NCI-H2081 (cell line): ENCODE measurements at places on chromosomes 6 and 20.

- no peak for DNase-seq
Observed at GRCh38 chr20:45935416-45936046, 1.0 kb downstream of the PCIF1 start.

GRCh38 chr6:107936162-107936909 lies 21.7 kb downstream of the SEC63 start:
- no peak for DNase-seq

DNA sequence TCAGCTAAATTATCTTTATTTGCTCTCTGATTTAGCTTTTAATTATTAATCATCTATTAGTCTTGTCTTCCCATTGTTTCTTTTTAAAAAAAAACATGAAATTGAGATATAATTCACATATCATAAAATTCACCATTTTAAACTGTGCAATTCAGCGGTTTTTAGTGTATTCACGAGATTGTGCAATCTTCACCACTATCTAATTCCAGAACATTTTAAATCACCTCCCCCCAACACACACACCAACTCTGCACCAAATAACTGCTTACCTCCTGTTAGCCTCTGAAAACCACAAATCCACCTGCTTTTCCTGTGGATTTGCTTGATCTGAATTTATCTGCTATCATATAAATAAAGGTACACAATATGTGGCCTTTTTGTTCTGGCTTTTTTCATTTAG lies 8.8 kb upstream of the ABRACL start:
- no peak for DNase-seq

GRCh38 chr6:3389390-3390167 lies 67.3 kb downstream of the SLC22A23 start:
- no peak for DNase-seq

DNA sequence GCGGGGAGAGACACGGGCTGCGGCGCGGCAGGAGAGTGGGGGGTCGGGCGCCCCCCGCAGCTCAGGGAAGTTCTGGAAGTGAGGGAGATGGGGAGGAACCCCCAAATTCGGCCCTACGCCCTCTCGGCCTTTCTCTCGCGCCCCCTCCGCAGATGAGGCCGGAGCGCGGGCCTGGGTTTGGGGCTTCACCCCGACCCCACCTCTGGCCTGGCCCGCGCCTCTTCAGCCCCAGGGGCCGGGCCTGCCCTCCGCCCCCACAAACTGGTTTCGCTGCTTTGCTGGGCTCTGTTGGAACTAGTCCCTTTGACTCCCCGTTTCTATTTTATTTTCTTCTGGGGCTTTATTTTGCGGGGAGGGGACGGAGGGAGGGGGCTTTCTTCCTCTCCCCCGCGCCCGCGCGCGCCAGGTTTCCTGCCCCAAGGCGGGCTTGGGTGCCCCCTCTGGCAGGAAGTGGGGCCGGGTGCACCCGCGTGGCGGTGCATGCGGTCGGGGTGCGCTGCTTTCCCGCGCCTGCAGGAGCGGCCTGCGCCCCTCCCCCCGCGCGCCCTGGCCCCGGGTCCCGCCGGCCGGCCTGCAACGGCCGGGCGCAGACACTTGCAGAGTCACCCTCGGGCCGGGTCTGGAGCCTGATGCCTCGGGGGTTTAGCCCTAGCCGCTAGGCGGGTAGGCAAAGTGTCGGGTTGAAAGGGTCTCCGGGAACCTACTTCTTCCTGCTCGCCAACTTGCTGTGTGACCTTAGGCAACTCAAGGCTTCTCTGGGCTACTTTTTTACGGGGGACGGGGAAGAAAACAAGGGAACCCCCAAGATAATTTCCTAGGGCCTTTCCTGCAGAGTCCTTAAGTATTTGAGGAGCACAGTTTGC lies 1.3 kb downstream of the HMGA1 start:
- DNase-seq: peak; percentile 70

- no peak for DNase-seq
Observed at GRCh38 chr6:72561629-72562028, 60.2 kb upstream of the KCNQ5 start.

DNA sequence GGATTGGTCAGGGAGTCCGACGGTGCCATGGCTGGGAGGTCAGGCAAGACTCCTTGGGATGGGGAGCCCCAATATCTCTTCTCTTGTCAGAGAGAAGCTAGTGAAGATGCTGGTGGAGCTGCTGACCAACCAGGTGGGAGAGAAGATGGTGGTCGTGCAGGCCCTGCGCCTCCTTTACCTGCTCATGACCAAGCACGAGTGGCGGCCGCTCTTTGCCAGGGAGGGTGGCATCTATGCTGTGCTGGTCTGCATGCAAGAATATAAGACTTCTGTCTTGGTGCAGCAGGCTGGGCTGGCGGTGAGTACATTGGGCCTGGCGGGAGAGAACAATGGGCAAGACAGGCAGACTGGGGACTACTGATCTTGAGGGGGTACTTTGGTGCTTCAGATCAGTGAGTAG lies 10.9 kb downstream of the CUL9 start:
- DNase-seq: no peak

DNA sequence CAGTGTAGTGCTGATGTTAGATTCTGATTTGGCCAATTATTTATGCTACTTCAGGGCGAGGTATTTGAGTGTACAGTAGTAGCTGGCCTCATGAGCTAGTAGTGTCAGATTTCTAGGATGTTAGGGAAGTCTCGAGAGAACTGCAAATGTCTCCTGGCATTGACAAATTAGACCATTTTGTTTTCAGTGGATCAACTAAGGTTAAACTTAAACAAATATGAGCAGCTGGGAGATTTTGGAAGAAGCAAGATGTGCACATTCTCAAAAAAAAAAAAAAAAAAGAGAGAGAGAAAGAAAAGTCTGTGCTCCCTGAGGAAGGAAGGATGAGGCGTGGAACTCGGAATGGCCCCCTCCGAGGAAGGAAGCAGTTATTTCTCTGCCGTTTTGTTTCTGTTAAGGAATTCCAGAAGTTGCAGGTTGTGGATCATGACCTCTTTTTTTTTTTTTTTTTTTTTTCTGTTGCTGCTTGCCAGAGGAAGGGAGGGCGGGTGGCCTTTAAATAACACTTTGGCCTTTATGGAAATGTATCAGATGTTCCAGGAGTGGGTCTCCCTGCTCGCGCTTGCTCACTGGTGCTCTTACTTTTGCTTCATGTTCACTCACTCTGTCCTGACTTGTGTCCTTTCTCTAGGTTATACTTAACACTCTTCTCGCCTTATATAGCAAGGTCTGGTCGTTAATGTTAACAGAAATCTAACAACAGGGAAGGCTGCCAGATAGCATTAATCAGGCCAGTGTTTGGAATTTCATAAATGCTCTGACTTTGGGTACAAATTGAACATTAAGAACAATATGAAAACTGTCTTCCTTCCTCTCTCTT lies 124.4 kb downstream of the TCP11 start:
- DNase-seq: no peak

- DNase-seq: no peak
Observed at GRCh38 chr20:2879146-2879545, 5.9 kb downstream of the PTPRA start.

DNA sequence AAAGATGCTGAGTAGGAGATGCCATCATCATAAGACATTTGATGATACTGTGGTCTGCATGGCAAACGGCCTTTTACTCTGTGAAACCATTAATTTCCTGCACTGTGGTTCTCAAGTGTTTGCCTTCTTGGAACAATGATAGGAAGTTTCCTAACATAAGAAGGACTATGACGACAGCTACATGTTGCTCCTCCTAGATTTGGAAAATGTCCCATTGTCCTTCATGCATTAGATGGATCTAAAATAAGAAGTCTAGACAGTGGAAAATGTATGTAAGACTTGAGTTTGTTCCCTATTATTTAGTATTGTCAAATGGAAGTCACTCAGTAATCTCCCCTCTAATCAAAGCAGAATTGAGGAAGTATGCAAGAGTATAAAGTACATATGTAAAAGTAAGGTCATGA lies 98.5 kb upstream of the TMEM170B start:
- no peak for DNase-seq

GRCh38 chr20:38261054-38261390 lies 487 bp upstream of the KIAA1755 start:
- no peak for DNase-seq

- no peak for DNase-seq
Observed at GRCh38 chr6:1624851-1625781, 15.4 kb downstream of the FOXC1 start.

DNA sequence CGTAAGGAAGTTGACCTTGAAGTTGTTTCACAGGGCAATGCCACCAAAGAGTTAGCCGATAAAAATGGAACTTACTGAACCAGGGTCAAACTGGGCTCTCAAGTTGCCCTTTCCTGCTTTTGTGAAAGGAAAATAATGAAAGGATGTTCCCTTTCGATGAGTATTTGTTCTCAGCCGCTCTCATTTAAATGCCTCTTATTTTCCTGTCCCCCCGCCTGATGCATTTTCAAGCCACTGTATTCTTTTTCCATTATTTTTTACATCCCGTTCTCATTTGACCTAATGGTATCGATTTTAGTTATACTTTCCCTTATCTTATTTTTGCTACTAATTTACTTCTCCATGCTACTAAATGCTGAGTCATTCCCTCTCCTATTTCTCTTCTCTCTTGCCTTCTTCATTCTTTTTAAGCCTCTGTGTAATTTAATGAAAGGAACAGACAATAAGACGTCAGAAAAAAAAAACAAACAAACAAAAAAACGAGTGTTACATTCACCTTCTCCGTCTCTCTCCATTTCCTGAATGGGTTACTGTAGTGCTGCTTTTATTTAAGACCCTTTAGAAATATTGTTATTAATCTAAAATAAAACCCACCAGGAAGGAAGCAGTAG lies 655 bp upstream of the NDUFAF4 start:
- no peak for DNase-seq

- no peak for DNase-seq
Observed at GRCh38 chr20:50786703-50787102, 8.2 kb upstream of the BCAS4 start.

GRCh38 chr6:152957796-152958195 lies 25.0 kb downstream of the FBXO5 start:
- DNase-seq: no peak

- no peak for DNase-seq
Observed at GRCh38 chr6:5190507-5190906, 70.2 kb downstream of the LYRM4 start.

GRCh38 chr6:110095101-110095500 lies 84.4 kb downstream of the WASF1 start:
- no peak for DNase-seq

DNA sequence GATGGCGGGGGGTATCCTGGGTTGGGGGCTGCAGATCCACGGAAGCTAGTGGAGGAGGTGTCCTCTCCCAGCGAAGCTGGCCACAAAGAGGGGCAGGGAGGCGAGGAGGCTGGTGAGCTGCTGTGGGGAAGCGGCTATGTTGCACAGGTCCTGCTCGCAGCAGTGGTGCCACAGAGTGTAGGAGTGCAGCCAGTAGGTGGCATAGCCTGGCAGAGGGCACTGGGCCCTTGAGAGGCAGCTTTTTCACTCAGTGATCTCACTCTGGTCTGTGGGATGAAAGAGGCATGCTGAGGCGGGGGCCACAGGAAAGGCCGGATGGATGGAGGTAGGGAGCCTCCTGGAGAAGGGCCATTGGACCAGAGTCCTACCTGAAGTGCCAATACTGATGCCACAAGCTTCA lies 2.9 kb upstream of the LY6G6D start:
- no peak for DNase-seq

DNA sequence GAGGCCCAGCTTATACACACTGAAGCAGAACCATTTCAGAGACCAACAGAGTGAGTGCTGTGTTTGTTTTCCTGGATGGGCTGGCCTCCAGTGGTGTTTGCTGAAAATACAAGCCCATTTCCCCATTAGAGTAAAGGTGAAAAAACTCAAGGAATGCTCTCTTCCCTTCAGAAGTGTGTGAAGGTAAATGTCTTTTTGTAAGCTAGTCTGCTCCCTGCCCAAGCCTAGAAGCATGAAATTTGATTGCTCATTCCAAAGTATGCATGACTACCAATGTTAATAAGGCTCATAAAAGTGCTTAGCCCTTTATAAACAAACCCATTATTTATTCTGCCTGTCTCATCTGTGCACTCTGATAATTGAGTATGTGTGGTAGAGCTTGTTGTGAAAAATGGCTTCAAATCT lies 59.1 kb downstream of the ADGRF1 start:
- DNase-seq: no peak

GRCh38 chr20:23526850-23527249 lies 35.9 kb downstream of the CST8 start:
- DNase-seq: no peak

DNA sequence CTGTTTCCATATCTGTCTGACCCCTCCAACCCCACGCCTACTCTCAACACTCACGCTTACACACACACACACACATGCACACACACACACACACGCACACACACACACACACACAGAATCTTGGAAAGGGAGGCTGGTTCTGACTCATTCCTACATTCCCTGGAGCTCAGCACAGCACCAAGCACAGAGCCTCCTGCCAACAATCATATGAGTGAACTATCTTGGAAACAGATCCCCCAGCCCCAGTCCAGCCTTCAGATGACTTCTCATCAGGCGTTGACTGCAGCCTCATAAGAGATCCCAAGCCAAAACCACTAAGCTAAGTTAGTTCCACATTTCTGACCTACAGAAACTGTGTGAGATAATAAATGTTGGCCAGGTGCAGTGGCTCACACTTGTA lies 14.1 kb upstream of the HCK start:
- no peak for DNase-seq

DNA sequence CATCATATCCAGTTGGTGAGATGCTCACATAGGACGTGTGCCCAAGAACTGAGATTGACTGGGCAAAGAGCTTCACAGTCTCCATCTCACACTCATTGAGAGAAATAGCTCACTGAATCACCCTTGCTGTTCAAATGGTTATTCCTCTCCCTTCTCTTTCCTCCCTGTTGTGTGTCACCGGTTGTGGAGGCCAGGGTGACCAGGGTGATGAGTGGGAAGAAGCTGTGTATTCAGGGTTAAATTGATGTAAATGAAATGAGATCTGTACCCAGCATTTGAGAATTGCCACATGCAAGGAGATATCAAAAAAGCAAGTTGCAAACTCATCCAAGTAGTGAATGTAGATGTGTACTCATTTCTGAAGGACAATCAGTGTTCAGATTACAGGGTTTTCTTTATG lies 36.6 kb upstream of the VAPB start:
- no peak for DNase-seq

DNA sequence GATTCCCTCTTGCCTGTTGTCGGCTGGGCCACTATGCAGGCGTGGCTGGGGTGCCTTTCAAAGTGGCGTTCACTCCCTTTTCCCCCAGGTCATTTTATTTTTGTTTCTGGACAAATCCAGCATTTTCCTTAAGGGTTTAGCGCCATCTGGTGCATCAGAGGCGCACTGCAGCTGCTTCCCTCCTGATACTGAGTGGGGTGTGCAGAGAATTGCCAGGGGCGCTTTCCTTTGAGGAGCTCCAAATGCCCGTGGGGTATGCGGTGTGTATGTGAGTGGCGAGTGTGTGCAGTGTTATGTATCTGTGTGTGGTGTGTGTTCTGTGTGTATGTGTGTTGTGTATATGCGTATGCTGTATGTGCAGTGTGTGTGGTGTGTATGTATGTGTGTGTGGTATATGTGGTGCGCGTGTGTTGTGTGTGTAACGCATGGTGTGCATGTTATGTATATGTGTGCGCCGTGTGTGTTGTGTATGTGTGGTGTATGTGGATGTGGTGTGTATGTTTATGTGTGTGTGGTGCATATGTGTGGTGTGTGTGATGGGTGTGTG lies 100.1 kb upstream of the AGPAT4 start:
- DNase-seq: peak; percentile 47
